ENCODE measurements at places on chromosomes 6 and 20. TPM values are rescaled to one million over a fixed set of nuclear protein-coding genes. Genes with fewer than 3 reads are reported as not detected.

Gene OTOR
- total RNA-seq = not detected

Gene PRICKLE4
- 4.9 TPM for total RNA-seq

Gene PHACTR3
- total RNA-seq = 1.4 TPM

Gene PTGIS
- total RNA-seq = 19.3 TPM

Gene SEMG2
- not detected for total RNA-seq

Gene EYS
- 0.46 TPM for total RNA-seq

Gene EDN1
- total RNA-seq = 2.0 TPM

Gene MUCL3
- not detected for total RNA-seq

Gene SLPI
- not detected for total RNA-seq

Gene APCDD1L
- not detected for total RNA-seq

Gene TOX2
- total RNA-seq = 2.5 TPM

Gene THBS2
- 0.04 TPM for total RNA-seq

Gene MATN4
- total RNA-seq = not detected

Gene SERPINB6
- 220 TPM for total RNA-seq

Gene HTR1E
- total RNA-seq = not detected

Gene MPC1
- 20.3 TPM for total RNA-seq

Gene LRRN4
- total RNA-seq = 7.7 TPM

Gene NKAPL
- total RNA-seq = not detected

Gene PPIL6
- total RNA-seq = 7.9 TPM
